GM23338 (cell line): ENCODE measurements at places on chromosomes 11 and 22. TPM values are rescaled to one million over a fixed set of nuclear protein-coding genes. Genes with fewer than 3 reads are reported as not detected.

The SFI1 gene
- 23.8 and 25.6 TPM in 2 replicates for total RNA-seq

The TENM4 gene
- total RNA-seq: 2.5 and 7.3 TPM in 2 replicates

The SULT4A1 gene
- 5.2 and 7.8 TPM in 2 replicates for total RNA-seq

GRCh38 chr22:32958001-32958400, 100.2 kb downstream of the SYN3 start:
- peak; percentile 21 for DNase-seq

The OR8G5 gene
- total RNA-seq: not detected in 2 replicates

DNA sequence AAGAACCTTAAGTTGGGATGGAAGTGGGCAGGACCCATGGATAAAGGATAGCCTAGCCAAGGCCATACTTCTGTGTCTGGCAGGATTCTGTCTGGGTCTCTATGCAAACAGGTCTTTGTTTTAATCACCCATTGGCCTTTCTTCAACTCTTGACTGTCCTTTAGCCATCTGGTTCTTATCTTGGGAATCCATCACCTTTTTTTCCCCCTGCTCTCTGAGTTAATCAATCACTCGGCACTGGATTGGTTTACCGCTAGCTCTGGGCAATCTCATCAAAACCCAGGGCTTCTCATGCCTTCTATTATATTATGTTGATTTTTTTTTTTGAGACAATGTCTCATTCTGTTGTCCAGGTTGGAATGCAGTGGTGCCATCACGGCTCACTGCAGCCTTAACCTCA, 1.8 kb upstream of the RNF169 start:
- no peak for DNase-seq

DNA sequence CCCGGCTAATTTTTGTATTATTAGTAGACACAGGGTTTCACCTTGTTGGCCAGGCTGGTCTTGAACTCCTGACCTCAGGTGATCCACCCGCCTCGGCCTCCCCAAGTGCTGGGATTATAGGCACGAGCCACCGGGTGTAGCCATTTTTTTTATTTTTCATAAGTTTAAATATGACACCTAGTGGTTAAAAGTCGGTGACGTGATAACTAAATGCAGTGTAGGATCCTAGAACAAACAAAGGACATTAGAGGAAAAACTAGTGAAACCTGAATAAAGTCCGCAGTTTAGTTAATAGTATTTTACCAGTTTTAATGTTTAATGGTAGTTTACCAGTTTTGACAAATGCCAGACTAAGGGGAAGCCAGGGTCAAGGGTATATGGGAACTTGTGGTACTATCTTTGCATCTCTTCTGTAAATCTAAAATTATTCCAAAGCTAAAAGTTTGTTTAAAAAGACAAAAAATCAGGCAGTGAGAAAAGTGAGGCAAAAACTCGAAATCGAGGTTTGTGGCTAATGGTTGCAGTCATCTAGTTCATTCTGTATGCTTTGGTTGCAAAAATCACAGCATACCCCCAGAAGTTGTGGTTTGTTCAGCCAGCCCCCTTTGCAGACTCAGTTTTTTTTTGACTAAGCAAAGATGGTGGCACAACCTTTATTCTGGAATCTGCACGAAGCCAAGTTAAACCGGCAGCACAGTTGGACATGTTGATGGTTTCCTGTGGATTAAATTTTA, 29.6 kb downstream of the TOM1 start:
- DNase-seq: no peak

The C11orf97 gene
- not detected in 2 replicates for total RNA-seq
